HS-27A (cell line): ENCODE measurements at places on chromosomes 1 and 21.

DNA sequence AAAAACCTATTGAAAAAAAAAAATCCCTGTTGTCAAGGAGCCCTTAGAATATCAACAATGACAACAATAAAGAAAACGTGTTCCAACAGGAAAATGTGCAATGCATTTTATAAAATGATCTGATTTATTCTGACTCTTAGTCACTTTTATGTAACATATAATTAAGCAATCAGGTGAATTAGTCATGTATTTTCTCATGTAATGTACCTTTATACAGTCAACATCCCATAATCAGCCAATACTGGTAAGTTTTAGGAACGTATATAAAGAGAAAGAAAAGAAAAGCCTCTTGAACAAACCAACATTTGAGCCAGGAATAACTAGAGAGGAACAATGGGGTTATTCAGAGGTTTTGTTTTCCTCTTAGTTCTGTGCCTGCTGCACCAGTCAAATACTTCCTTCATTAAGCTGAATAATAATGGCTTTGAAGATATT, at the start of gene CLCA4:
Gene CLCA4 (plus strand): TSS at position 292 of the 435 bp plus-strand sequence. CDS start 42 bp downstream, at position 334.
- no peak for DNase-seq

- DNase-seq, result no peak
Observed at GRCh38 chr1:1212780-1213344, 1.1 kb downstream of the TNFRSF4 start.

- no peak for DNase-seq
Observed at GRCh38 chr1:115839029-115839678, 1.8 kb downstream of the NHLH2 start.

DNA sequence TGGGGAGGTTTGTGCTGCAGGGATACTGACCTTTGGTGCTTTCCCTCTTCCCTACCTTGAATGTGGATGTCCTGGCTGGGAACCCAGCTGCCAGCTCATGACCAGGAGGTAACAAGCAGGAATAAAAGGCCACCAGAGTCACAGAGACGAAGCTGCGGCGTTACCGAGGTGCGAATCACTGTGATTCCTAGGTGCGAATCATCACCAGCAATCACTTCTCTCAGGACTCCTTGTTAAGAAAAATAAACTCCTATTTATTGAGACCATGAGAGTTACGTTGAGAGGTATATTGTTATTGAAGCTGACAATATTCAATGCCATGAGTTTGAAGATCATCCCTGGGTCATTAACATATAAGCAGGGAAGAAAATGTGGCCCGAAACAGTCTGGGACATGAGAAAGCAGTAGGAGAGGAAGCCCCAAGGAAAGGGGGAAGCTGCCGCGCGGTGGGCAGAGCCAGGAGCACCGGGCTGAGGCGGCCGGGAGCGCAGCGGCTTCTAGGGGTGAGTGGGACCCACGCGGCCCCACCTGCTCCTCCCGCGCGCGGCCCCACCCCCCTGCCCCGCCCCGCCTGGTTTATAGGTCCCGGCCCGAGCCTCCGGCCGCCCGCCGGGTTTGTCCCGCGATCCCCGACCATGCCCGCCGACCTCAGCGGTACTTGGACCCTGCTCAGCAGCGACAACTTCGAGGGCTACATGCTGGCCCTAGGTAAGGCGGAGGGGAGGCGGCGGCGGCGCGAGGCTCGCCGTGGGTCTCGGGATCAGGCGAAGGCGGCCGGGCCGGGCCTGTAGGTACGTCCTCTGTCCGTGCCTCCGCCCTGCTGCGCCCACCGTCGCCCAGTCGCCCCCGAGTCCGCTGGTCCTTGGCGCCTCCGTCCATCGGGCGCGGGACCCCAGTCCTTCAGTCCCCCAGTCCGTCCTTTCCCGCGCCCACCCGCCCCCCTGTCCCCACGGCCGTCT, at the start of gene RBP7:
Gene RBP7 (plus strand): TSS at position 605 of the 959 bp plus-strand sequence. CDS start 31 bp downstream, at position 636.
- DNase-seq, result no peak

DNA sequence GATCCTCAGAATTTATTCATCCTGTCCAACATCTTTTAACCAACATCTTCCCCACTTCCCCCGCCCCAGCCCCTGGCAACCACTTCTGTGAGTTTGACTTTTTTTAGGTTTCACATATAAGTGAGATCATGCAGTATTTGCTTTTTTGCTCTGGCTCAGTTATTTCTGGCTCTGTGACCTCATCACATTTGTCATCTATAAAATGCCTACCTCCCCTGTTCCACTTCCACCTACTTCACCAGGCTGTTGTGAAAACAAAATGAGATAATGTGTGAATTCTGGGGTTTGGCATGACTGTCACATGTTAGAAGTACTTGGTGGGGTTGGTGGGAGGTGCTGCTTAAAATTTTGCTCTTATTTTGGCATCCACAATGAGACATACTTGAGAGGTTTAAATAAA, 18.4 kb downstream of the HHAT start:
- DNase-seq, result no peak

DNA sequence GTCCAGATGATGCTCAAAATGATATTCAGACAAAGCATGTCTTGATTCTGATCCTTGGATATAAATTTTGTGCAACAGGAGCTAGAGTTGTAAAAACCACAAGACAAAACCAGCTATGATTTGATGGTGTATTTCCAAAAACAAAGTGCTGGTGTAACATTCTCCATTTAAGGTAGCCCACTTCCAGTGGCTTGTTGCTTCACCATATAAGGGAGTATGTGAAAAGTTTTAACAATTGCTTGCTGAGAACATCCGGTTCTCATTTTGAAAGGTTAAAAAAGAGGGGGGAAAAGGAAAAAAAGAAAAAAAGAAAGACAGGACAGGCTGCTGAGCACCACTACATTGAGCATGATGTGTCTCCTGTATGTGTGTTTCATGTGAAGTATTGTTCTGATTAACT, 123.6 kb downstream of the MACF1 start:
- no peak for DNase-seq

DNA sequence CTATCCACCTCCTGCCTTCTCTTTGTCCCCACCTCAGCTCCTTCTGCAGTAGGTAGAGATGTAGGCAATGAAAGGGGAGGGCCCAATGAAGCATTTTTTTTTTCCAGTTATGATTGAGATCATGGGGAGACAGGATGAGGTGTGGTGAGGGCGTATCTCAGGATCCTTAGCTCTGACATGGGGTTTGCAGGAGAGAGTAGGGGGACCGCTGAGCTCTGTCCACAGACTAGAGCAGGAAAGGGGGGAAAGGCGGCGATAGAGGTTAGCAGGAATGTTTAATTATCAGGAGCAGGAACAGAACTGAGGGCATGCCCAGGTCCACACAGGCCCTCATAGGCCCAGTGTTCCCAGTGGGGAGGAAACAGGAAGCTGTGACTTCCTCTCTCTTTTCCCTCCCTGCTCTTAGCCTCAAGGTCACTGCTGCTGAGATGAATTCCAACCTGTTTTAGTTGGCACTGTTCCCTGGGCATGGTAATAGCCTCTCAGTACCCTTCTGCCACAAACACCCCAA, 901 bp upstream of the RXFP4 start:
- DNase-seq, result no peak

- DNase-seq, result no peak
Observed at GRCh38 chr21:43696214-43696613, 22.7 kb upstream of the PDXK start.

- DNase-seq, result no peak
Observed at GRCh38 chr1:162389971-162390370, 8.4 kb downstream of the C1orf226 start.

- no peak for DNase-seq
Observed at GRCh38 chr1:55333461-55333860, 118.3 kb upstream of the USP24 start.

GRCh38 chr1:200909071-200909470, 14.4 kb downstream of the INAVA start:
- no peak for DNase-seq

DNA sequence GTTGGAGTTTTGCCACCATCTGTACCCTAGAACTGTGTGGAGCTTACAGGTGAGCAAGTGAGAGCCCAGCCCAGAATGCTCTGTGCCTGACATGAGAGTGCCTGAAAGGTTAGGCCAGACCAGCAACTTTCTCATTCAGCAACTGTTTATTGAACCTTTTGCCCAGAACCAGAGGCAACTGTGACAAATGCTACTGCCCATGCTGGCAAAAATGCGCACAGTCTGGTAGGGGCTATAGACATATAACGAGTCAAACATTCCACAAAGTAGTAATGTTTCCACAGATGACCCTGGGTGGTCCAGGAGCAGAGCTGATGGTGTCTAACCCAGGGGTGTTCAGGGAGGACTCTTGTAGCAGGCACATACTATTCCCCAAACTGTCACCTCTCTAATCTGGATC, 56.0 kb upstream of the GCLM start:
- no peak for DNase-seq

DNA sequence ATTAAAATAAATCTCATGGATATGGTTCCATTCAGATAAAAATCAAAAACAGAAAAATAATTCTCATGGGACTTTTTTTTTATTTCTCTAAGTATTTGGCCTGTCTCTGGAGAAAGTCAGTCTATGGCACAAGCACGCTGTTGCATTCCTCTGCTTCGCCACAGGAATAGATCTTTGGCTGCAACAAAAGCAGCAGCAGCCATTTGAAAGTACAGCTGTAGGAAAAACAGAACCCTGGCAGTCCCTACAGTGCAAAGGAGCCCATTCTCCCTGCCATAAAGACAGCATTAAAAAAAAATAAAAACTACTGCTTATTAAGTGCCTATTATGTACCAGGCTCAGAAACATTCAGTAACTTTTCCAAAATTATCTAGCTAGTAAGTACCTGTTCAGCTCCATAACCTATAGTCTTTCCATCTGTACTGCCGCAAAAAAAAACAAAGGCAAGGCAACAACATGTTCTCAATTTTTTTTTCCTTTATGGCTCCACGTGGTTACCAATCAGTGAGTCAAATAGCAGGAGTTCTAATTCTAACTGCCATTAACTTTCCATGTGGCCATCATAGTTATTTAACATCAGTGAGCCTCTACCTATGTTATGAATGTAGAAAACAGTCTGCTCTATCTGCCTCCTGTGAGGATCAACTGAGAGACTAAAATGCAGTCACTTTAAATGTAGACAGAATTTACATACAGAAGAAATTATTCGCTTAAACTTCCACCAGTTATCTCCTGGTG, 22.7 kb downstream of the SLC35D1 start:
- DNase-seq, result no peak

- DNase-seq, result no peak
Observed at GRCh38 chr1:24699628-24700027, 45.6 kb upstream of the CLIC4 start.

- DNase-seq, result no peak
Observed at GRCh38 chr21:16342932-16343331, 613.1 kb downstream of the USP25 start.

- DNase-seq, result no peak
Observed at GRCh38 chr1:9438431-9439073, 100.7 kb upstream of the SLC25A33 start.

- no peak for DNase-seq
Observed at GRCh38 chr1:107405236-107405635, 264.4 kb downstream of the NTNG1 start.

DNA sequence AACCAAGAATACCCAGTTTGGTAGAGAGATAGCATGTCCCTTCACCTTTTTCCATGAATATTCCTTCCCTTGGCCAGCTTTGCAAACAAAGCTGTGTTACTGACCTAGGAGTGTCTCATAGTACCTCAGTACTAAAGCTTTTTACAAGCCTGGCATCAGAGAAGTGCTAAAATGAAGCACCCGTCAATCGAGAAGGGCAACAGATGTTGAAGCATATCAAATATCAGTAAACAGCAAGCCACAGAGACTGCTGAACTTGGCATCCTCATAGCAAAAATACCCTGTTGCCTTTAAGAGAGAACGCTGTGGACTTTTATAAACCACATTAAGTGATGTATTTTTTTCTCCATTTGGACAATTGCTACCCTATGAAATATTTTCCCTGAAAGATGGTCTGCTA, 128.6 kb upstream of the HOOK1 start:
- DNase-seq, result no peak

GRCh38 chr1:103937763-103938357, 188.2 kb downstream of the AMY1C start:
- no peak for DNase-seq

GRCh38 chr1:30600706-30601105, 122.7 kb downstream of the MATN1 start:
- no peak for DNase-seq

DNA sequence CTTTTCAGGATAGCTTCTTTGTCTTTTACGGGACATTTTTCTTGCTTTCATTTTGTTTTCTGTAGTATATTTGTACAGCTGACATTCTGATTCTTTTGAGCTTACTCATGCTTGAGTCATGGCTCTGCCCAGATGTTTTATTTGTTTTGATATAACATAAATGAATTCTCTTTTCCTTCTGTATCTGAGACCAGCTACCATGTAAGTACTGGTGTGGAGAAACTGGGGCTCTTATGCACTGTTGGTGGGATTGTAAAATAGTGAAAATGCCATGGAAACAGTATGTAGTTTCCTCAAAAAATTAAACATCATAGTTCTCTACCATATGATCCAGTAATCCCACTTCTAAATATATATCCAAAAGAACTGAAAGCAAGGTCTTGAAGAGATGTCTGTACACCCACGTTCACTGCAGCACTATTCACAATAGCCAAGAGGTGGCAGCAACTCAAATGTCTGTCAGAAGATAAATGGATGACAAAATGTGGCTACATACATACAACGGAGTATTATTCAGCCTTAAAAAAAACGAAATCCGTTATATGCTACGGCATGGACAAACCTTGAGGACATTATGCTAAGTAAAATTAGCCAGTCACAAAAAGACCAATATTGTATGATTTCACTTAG, 61.4 kb downstream of the EIF2B3 start:
- DNase-seq, result peak; percentile 80

DNA sequence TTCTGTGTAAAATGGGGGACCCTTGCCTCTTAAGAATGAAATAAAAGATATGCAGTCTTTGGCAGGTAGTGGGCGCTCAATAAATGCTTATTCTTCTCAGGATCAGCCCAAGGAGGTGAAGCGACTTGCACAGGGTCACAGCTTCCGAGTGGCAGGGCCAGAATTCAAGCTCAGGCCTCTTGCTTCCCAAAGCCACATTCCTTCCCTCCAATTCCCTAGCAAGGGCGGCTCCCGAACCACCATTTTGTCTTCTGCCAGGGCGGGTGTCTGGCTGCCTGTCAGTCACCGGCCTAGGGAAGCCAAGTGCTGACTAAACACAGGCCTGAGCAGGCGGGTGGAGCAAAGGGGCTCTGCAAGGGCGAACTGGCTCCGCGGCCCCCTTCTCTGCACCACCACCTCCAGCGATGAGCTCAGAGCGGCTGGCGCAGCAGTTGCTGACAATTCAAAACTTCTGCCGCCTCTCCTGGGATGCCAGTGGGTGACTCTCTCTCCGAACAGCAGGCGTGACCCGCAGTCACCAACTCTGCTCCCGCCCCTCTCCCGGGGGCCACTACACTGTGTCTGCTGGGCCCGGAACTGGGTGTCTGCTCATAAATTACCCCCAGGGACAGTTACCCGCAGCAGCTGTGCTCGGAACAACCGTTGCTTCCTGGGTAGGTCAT, 10.8 kb downstream of the GPR3 start:
- DNase-seq, result no peak

GRCh38 chr1:236039740-236040685, 24.9 kb downstream of the NID1 start:
- DNase-seq, result no peak

- no peak for DNase-seq
Observed at GRCh38 chr1:21598417-21598816, 70.7 kb downstream of the RAP1GAP start.

GRCh38 chr21:40976198-40977109, 129.5 kb upstream of the DSCAM start:
- DNase-seq, result no peak
